ENCODE measurements at places on chromosomes 11 and 22.

- no peak for DNase-seq
These were observed 868 bp upstream of the MYEOV start for GRCh38 chr11:69293087-69293486.

GRCh38 chr11:46302866-46303265 lies 25.4 kb downstream of the CREB3L1 start:
- no peak for DNase-seq

DNA sequence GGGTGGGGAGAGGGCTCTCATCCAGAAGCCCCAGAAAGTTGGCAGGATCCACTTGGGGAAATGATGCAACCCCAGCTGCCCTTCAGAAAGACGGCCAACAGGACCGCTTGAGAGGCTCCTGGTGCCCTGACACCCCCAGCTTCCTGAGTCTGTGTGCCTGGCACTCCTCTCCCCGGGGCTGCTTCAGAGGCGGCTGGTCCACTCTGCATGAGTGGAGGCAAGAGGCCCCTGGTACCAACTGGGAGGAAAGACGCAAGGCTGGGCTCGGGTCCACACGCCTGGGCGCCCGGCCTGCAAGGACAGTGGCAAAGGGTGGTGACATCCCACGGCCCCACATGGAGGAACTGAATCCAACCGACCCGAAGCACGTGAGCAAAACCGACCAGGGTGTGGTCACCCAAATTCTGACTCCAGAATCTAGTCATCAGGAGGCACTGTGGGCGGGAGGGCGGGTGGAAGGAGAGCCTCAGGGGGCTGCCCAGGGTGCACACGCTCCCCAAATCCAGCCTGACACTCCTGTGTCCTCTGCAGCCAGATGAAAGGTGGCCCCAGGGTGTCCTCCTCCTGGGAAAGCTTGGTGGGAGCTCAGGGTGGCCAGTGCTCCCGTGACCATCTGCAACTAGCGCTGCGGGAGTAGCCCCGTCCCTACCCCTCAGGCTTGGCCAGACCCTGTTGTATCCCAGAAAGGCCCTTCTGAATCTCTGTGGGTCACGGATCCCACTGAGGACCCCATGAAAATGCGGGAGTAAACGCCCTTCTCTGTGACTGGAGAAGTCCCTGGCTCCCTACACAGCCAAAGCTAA lies 3.7 kb downstream of the RNH1 start:
- DNase-seq, result peak; percentile 71

- DNase-seq, result no peak
These were observed 62.6 kb upstream of the PHF21B start for GRCh38 chr22:45072322-45072903.

DNA sequence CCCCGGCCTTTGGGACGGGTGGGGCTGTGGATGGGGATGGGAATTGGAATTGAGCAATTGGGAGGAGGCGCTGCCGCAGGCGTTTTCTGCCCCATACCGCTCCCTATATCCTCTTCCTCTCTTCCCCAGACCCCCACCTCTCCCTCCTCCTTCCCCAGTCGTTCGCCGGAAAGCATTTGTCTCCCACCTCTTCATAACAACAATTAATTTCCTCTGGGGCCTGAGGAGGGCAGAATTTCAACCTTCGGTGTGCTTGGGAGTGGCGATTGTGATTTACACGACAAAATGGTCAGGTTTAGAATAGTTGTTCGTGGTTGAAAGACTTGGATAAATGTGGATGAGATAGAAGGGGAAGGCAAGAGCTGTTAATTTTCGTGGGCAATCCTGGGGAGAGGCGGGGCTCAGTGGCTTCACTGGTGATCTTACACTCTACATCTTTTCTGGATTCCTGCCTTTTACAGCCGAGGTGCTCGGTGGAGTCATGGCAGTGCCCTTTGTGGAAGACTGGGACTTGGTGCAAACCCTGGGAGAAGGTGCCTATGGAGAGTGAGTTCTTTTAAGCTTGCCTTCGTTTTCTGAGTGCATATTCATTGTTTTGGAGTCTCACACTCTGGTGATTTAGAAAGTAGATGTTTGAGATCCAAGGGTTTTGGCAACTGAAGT lies 1.5 kb downstream of the CHEK1 start:
- peak; percentile 69 for DNase-seq

- no peak for DNase-seq
These were observed 54.0 kb downstream of the RTN4R start for GRCh38 chr22:20213833-20214708.

- DNase-seq, result no peak
These were observed 7.4 kb upstream of the CLPB start for GRCh38 chr11:72441752-72442207.

DNA sequence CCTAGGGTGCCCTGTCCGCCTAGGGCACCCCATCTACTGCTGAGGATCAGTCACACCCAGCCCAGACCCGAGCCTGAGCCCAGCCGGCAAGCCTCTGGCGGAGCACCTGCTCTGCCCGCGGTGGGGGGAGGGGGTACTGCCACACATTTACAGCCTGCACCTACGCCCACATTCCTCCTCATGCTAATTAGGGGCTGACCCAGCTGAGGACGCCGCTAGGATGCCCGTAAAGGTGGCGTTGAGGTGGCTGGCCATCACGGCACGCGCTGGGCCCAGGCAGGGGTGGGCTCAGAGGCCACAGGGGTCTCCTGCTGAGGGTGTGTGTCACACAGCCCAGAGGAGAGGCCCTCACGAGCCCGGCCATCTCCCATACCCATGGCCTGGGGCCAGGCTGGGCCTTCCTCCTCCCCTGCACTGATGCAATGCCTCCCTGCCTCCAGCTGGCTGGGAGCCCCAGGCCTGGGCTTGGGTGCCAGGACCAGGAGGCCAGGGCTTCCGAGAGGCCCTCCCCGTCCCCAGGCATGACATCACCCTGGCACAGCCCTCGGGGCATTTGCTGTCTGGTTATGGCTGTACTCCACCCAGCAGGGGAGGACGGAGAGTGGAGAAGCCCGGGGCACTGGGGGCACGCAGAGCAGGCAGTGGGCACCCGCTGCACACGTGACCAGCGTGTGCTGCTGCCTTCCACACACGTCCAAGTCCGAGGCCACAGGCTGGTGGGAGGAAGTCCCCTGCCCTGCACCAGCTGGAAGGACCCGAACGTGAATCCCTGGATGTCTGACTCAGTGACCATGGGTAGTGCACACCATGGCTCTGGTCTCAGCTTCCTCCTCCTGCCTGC lies 12.7 kb downstream of the DUSP8 start:
- no peak for DNase-seq

DNA sequence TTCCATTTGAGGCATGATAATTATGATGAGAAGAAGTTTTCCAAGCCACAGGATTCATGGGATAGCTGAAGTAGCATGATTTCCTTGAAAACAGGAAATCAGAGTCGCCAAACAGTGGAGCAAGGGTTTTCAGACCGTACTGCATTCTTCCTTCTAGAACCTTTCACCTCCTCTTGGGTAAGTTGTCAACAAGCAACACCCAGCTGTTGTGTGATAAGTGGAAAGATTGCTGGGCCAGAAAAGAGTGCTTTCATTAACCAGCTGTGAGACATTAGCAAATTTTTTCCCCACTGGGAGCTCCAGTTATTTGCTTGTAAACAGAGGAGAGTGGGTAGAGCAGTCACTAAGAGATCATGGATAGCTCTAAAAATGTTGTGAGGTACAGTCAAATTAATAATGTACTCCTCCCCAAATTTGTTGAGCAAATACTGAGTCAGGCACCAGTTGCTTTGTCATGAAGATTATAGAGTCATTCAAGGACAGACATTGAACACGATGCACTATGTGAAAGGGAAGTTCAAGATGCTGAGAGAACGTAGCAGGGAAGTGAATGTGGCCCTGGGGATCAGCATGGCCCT lies 11.7 kb upstream of the MPEG1 start:
- DNase-seq, result no peak

DNA sequence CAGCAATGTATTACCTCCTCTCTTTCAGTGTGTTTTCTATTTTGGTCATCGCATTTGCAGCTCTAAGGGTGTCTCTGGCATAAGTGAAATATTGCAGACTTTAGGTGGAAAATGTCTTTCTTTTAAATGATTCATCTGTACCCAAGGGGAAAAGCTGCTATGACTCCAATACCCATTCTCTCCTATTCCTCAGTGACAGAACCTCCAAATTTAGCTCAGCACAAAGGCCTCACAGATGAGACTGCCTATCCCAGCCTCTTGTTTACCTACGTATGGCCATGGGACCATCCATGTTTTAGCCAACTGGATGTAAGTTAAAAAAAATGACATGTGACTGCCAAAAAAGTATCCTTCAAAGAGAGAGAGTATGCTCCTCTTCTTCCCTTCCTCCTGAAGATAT lies 7.9 kb downstream of the MTMR2 start:
- DNase-seq, result no peak

GRCh38 chr11:70535191-70535971 lies 137.1 kb downstream of the CTTN start:
- DNase-seq, result no peak

GRCh38 chr22:37032535-37033460 lies 13.3 kb downstream of the MPST start:
- DNase-seq, result no peak

DNA sequence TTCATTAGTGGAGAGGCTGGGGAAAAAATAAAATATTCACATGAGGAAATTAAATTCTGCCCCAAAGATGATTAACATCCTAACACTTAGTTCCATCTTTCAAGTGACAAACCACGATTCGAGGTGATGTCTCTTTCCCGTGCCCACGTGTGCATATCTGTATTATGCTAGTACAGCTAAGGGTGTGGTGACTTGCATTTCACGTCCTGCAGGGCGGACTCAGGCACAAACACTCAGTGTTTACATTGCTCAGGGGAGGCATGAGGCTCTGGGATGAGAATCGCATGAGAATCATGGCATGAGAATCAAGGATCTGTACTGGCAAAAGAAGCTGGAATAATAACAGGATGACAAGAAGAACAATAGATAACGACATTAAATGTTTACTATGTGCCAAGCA lies 179.4 kb downstream of the NTM start:
- DNase-seq, result no peak

DNA sequence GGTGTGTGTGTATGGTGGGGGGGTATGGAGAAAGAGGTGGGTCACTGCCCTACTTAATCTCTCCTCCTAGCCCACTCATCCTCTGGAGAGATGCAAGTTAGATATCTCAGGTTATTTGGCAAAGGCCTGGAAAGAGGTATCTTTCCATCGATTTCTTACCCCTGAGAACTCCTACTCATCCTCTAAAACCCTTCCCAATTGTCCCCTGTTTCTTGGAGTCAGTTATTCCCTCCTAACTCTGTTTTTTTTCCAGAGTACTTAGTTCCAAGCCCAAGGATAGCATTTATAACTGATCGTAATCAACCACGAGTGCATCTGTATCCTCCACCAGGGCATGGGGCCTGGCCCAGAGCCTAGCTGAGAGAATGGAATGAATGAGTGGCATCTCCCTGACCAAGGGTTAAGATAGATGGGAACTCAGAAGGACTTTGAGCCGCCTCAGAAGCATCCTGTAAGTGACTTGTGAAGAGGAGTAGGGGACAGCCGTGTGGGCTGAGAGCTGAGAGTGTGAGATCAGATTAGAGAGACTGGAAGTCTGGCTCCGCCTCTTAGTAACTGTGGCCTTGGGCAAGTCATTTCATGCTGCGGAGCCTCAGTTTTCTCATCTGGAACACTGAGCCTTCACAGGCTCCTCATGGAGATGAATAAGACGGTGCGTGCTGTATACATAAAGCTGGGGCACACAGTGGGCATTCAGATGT lies 16.2 kb downstream of the CD6 start:
- peak; percentile 86 for DNase-seq

DNA sequence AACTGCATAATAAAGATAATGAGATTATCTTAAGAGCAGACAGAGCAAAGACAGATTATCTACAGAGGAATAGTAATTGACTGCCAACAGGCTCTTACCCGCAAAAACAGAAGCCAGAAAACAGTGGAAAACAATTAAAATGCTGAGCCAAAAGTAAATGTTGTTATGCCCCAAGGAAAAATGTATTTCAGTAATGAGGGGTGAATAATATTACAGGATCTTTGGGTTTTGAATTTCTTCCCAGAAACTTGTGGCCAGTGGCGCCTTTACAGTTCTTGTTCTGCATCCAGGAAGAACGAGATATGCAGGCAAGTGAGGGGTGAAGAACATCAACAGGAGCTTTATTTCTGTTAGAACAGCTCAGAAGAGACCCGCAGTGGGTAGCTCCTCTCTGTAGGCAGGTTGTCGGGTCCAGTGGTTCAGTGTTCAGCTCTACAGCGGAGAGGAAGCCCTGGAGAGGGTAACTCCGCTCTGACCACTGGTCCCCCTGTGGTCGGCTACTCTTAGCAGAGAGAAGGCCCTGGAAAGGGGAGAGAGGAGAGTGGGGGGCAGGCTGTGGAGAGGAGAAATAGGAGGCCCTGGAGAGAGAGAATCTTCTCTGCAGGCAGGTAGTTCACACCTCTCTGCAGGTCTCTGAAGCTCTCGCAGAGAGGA lies 51.8 kb upstream of the SC5D start:
- no peak for DNase-seq

- no peak for DNase-seq
These were observed 218.1 kb upstream of the SORL1-AS1 start for GRCh38 chr11:121670805-121671282.

GRCh38 chr11:82405421-82405820 lies 328.2 kb downstream of the FAM181B start:
- no peak for DNase-seq

GRCh38 chr11:98630736-98631135 lies 390.0 kb upstream of the CNTN5 start:
- no peak for DNase-seq

GRCh38 chr11:126669416-126669815 lies 313.9 kb downstream of the ST3GAL4 start:
- DNase-seq, result no peak

- no peak for DNase-seq
These were observed 2.0 kb upstream of the GRIK4 start for GRCh38 chr11:120509346-120510053.

- peak; percentile 37 for DNase-seq
These were observed 253.3 kb downstream of the BRD1 start for GRCh38 chr22:49574205-49574880.

DNA sequence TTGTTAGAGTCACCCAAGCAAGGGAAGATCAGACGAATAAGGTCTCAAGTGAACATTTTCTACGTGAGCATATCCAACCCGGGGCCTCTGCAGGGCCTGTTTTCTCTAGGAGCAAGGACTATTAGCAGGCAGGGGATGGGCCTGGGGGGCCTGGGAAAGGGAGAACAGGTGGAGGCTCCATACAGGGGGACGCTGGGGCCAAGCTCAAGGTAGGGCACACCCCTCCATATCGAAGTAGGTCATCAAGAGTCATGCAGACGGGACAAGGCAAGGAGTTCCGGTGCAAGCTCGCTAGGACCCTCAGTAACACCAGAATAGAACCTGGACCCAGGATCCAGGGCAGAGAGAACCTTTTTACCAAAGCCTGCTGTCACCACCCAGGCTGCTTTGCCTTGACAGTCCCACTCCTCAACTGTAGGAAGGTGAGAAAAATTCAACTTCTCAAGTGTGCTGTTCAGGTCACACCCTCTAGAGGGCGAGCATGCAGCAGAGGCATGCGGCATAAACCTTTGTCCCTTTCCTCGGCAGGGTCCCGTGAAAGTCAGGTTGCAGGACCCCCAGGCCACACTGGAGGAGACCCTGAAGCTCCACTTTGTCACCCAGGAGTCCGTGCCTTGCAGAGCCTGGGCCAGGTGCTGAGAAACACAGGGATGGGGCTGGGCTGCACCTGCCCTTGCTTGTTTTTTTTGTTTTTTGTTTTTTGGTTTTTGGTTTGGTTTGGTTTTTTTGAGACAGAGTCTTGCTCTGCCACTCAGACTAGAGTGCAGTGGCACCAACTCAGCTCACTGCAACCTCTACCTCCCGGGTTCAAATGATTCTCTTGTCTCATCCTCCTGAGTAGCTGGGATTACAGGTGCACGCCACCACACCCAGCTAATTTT lies 8.6 kb upstream of the APOBEC3B start:
- DNase-seq, result peak; percentile 84

Data from activated effector memory CD4-positive, alpha-beta T cell treated with anti-CD3 and anti-CD28 coated beads, Interleukin-2, amount 50 U/mL, for 16 hours (primary cell).